ENCODE measurements at places on chromosomes 5 and 9.

- no peak for DNase-seq
Observed at GRCh38 chr5:57455511-57456455, 26.8 kb downstream of the ACTBL2 start.

DNA sequence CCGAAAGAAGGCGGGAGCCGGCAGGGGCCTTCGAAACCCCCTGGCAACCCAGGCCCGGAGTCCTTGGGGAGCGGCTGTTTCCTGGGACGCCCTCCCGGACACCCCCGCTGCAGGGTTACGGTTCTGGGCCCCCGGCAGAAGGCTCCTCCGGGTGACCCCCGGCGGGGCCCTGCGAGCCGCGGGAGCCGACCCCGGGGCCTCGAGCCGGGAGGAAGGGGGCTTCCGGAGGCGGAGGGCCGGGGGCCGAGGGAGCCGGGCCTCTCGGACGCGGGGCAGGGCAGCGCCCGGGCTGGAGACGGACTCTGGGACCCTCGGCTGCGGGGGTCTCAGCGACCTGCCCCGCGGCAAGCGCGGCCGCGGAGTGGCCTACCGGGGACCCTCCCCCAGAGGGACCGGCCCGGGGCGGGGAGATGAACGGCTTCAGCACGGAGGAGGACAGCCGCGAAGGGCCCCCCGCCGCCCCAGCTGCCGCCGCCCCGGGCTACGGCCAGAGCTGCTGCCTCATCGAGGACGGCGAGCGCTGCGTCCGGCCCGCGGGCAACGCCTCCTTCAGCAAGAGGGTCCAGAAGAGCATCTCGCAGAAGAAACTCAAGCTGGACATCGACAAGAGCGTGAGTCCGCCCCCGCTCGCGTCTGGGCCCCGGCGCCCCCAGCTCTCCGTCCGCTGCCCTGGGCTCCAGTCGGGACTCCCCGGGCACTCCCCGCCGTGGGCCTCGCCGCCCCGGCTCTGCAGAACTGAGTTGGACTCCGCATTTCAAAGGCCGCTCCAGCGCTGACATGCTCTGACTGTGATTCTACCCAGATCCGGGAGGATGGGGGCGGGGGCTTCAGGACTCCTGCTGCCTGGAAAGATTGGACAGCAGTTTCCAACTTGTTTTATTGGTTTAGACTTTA, 645 bp downstream of the SAP30L start:
- peak; percentile 46 for DNase-seq

- no peak for DNase-seq
Observed at GRCh38 chr5:83342465-83342864, 129.1 kb upstream of the VCAN start.

GRCh38 chr5:84724683-84725082, 340.0 kb upstream of the EDIL3 start:
- peak; percentile 46 for DNase-seq

DNA sequence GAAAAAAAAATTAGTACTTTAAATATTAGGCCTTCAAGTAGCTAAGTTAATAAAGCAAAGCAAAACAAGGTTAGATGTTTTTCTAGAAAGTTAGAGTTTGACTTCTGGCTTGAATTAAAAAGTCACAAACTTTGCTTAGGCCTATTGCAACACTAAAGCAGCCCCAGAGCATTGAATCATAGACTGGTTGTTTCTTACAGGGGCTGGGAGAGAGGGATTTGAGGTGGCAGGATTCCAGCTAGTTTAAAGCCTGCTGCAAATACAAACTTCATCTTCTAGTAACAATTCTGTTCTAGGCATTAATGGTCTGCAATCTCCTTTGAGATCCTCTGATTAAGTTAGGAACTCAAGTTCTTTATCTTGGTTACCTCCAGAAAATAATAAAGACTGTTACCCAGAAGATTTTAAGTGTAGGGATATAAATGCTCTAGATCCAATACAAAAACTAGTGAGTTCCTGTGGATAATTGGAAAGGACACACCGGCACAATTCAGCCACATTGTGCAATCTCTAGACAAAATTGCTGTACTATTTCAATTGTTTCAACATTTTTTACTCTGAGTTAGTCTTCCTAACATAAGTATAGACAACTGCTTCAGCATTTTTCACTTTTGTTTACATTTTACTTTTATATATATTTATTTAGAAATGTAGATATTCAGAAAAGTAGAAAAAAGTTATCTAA, 12.6 kb downstream of the OR13C5 start:
- no peak for DNase-seq

- no peak for DNase-seq
Observed at GRCh38 chr5:127936439-127936972, 147.1 kb upstream of the SLC12A2 start.

DNA sequence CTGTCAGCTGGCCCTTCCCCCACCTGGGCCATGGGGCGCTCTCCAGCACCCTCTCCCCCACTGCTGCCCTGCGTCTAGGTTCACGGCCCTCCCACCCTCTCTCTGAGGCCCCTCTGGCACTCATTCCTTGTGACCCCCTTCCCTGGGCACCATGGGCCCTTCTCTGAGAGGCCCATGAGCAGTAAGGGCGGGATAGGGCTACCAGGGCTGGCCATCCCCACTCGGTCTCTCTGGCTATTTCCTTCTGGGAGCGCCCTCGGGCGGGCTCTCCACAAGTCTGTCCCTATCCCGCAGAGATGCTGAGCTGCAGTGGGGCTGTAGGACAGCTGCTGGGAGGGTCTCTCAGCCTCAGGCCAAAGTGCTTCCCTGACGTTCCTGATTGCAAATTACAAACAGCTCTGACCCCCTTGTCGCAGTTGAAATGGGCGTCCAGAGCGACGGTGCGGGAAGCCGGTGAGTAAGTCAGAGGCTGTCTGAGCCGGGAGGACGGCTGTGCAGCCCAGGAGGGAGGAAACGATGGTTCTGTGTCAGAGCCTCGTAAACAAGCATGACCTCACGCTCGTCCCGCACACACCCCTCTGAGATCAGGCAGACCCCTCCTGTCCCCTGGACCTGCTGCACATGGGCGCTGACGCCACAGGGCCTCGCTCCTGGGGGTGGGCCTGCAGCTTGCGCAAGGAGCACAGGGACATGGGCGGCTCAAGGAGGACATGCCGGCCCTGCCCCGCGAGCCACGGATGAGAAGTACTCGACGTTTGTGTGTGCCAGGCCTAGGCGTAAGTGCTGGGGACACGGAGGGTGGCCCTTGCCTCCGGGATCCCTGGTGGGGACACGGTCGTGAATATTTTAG, 36.3 kb upstream of the GFPT2 start:
- DNase-seq: no peak
